ENCODE measurements at places on chromosomes 5 and 9.

- DNase-seq: no peak
Measured at GRCh38 chr5:123180178-123180577, 91.1 kb downstream of the PRDM6 start.

DNA sequence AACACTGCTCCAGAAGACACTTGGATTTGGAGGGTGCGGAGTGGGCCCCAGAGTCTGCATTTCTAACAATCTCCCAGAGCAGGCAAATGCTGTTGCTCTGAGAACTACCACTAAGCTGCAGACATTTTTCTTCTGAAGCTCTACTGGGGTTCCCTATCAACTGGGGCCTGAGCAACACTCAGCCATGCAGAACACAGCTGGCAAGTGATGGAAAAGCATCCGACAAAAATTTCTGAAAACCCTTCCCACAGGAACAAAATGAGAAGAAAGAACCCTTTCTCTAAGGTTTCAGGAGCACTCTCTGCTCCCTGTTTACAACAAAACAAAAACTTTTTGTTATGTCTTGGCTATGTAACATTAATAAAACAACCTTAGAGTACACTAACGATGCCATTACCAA, 516.9 kb downstream of the CTNND2 start:
- no peak for DNase-seq

DNA sequence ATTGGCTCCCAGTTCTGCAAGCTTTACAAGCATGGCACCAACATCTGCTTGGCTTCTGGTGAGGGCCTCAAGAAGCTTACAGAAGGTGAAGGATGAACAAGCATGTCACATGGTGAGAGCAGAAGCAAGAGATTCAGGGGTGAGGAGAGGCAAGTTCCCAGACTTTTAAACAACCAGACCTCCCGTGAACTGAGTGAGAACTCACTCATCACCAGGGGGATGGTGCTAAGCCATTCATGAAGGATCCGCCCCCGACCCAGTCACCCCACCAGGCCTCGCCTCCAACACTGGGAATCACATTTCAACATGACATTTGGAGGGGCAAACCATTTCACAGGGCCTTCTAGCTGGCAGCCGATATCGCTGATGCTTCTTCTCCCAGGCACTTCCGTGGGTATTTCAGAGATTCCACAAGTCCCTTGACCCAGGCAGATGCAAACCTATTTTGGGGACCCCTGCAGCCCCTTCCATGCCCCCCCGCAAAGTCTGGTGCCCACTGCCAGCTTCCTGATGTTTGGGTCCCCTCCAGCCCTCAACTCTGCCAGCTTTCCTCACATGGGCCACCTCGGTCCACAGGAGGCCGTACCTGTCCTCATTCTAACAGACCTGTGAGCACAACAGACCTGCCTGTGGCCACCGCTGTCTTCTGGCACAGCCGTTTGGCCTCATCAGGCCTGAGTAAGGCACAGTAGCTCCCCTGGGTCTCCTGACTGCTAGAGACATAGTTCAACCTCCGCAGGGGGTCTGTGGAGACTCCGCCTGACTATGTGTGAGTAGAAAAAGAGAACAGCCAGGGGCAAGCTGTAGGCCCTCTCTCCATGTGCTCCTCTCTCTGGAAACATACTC, 60.7 kb upstream of the ANGPTL2 start:
- no peak for DNase-seq

- no peak for DNase-seq
Measured at GRCh38 chr9:14212077-14212476, 101.9 kb downstream of the NFIB start.

DNA sequence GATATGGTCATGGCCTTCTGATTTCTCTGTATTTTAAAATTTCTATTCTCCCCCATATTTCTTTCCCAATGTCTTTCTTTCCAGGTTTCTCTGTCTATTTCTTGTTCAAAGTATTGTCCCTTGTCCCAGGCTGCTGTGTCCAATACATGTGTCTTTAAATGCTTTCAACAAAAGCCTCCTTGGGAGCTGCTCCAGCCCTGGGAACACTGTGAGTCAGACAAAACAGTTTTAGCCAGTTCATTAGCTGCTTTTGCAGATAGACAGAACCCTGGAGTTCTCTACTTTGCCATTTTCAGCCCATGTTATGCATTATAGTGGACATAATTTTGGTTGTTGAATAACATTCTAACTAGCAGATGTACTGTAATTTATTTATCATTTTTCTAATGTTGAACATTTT, 20.5 kb upstream of the JAK2 start:
- no peak for DNase-seq

- no peak for DNase-seq
Measured at GRCh38 chr9:137160716-137161557, 8.9 kb downstream of the LRRC26 start.

GRCh38 chr5:111472579-111472978, 39.8 kb downstream of the STARD4 start:
- no peak for DNase-seq

GRCh38 chr5:168292786-168293696, 1.6 kb downstream of the WWC1 start:
- DNase-seq: no peak

- peak; percentile 46 for DNase-seq
Measured at GRCh38 chr5:67206929-67207328, 10.3 kb upstream of the CD180 start.

- DNase-seq: no peak
Measured at GRCh38 chr9:1880038-1880565, 135.0 kb upstream of the SMARCA2 start.

DNA sequence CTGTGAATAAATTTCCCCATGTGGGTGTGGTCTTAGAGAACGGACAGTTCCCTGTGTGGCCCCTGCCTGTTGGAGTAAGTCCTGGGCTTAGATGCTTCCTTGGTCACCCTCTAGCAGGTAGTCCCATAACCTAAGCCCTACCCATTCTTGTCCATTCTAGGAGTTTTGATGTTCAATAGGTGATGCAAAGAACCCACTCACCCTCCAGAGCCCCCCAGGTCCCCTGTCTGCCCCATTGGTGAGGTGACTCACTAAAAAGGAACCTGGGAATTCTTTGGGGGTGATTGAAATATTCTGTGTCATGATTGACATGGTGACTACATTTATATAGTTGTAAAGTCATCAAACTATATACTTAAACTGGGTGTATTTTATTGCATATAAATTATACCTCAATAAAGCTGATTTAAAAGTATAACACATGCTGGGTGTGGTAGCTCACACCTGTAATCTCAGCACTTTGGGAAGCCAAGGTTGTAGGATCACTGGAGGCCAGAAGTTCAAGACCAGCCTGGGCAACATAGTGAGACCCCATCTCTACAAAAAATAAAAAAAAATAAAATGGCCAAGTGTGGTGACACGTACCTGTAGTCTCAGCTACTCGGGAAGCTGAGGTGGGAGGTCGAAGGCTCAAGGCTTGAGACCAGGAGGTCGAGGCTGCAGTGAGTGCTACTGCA, 20.8 kb upstream of the GTF3C5 start:
- no peak for DNase-seq

DNA sequence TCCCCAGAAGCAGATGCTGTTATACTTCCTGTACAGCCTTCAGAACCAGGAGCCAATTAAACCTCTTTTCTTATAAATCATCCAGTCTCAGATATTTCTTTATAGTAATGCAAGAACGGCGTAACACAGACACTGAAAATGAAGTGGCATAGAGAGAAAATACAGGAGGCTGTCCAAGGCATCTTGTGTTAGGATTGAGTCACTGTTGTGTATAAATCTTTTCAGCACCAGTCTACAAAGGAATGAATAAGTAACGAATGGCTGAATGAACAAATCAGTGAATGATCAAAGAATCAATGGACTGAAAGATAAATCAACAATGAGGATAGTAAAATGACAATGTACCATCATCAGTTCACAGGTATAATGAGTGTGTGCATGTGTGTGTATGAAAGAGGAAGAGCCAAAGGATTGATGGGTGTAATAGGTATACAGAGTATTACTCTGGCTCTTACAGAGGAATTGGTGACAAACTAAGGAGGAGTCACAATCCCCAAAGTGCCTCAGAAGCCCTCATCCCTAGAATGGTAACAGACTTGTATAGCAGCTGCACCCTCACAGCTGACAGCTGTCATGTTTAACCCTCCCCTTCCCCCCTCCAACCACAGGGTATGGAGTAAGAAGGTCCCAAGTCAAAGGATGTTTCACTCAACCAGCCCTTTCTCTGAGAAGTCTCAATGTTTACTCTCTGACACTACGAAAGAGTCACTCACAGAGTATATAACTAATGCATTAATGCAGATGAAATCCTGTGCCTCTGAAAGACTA, 29.8 kb upstream of the MIER3 start:
- DNase-seq: no peak

DNA sequence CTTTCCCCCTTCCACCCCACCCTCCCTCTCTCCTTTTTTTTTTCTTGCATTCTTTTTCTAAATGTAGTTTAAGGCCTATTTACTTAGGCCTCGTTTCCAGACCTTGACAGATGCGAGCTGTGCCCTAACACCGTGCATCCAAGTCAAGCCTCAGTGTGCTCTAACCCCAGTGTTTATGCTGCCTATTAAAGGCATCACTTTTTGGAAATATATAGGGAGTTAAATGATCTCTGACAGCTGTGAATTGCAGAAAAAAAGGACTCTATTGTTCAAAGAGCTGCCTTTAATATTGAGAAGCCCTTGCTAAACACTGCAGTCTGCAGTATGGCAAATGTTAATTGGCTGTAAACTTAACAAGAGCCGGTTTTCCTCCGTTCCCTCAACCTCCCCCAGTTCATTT, 270.4 kb upstream of the TUT7 start:
- DNase-seq: no peak

DNA sequence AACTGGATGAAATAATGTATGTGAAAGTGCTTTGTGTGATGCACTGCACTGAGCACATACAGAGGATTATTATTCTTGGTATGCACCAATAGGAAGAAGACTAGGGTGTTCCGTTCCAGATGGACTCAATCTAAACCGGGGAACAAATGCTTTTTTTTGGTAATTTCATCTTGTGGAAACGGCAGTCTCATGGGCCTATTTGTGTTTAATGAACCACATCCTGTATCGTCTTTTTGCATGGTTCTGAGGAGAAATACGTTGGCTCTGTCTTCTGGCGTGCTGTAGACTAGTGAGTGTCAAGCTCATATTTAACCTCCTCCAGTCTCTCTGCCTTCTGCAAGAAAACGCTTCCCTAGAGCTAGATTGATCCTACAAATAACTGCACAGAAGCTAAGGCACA, 30.0 kb downstream of the TRIM32 start:
- DNase-seq: no peak

DNA sequence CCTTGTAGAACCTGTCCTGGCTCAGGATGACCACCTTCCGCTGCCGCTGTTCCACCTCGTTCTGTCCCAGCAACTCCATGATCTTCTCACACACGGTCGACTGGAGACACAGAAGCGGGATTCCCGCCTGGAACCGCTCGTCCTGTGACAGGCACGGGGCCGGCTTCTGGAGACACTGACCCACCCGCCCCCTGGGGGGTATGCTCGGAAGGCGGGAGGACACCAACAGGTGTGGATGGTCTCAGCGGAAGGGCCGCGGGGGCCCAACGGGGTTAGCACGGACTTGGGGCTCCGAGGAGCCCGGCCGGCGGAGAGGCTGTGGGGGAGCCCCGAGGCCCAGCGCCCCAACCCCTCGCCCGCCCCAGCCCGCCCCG, 530 bp downstream of the UCK1 start:
- no peak for DNase-seq

- peak; percentile 56 for DNase-seq
Measured at GRCh38 chr5:175464074-175464941, 14.1 kb upstream of the SFXN1 start.

- no peak for DNase-seq
Measured at GRCh38 chr9:19049917-19050636, 850 bp downstream of the RRAGA start.

- DNase-seq: no peak
Measured at GRCh38 chr5:78744951-78745534, 96.5 kb upstream of the LHFPL2 start.

DNA sequence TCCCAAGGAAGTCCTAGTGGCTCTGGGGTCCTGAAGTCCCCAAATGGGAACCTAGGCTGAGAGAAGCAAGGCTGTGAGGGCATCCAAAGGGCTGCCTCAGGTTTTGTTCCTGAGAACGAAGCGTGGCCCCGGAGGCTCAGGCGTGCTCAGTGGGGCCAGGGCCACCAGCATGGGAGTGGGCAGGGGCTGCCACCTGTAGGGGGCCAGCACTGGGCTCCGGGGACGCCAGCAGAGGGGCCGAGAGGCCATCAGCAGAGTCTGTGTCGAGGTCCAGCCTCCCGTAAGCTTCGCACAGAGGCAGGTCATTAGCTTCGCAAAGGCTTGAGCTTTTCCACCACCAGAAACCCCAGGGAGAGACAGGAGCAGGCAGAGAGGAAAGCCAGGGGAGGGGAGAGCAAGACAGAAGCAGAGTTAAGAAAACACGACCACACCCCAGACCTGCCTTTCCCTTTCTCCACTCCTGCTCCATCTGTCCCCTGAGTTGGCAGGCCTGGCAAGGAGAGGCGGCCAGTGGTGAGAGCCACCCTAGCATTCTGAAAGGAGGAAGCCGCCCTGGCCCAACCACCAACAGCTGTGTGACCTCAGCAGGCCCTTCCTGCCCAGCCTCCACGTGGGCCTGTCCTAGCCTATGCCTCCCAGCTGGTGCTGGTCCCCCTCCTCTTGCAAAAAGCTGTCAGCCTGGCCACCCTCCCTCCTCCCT, 5.5 kb upstream of the SURF6 start:
- no peak for DNase-seq

DNA sequence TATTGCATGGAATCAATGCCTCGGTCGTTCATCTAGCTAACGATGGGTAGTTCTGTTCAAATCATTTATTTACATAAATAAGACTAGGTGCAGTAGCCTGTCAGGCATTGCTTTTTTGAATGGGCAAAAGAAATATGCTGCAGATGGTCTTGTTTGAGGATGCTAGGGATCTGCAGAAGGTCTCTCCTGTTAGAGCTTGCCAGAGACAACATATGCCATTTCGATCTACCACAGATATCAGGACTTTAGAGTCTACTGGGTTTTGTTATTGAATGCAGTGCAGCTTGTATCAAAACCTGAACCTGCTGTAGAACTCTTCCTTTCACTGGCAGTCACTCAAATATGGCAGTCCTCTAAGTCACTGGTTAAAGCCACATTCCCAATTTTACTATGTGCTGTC, 381.1 kb upstream of the CDH10 start:
- no peak for DNase-seq

GRCh38 chr5:14238272-14238671, 95.1 kb downstream of the TRIO start:
- no peak for DNase-seq

GRCh38 chr5:116671211-116671736, 96.7 kb upstream of the SEMA6A start:
- no peak for DNase-seq
